SK-N-SH (cell line): ENCODE measurements at places on chromosomes 6 and 20. TPM values are rescaled to one million over a fixed set of nuclear protein-coding genes. Genes with fewer than 3 reads are reported as not detected.

Gene FUT9
- polyA plus RNA-seq: under 0.01 and 0.02 TPM in 2 replicates

Gene B4GALT5
- polyA plus RNA-seq: 35.1 and 40.5 TPM in 2 replicates

Gene TRIM15
- not detected in 2 replicates for polyA plus RNA-seq

DNA sequence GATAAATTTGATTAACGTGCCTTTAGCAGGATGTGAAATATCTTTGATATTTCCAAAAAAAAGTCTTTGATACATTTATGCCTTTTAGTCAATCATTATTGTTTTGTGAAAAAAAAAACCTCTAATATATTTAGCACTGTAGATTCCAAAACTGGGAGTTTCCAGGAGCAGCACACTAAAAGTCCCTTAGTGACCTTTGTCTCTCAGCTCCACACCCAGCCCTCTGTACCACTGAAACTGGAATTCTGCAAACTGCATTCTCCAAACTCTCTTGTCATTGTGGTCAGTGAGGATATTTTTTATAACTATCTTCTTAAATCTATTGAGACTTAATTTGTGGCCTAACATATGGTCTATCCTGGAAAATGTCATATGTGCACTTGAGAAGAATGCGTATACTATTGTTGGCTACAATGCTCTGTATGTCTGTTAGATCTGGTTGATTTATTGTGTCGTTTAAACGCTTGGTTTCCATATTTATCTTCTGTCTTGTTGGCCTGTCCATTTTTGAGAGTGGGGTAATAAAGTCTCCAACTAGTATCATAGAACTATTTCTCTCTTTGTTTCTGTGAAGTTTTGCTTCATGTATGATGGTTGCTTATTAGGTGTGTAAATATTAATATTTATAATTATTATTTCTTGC, 73.2 kb upstream of the CNKSR3 start:
- no peak overlapping the region for H3K4me3 ChIP-seq
- H3K36me3 ChIP-seq: no peaks in the 10 kb centered on the region
- no peaks in the 10 kb centered on the region for H3K4me1 ChIP-seq
- H3K27ac ChIP-seq: no peak overlapping the region
- DNase-seq: no peak
- H3K27me3 ChIP-seq: no peaks in the 10 kb centered on the region

- peaks cover 39% of the 10 kb centered on the region; the same call in 1 of the 2 replicates for H3K27me3 ChIP-seq
- DNase-seq: no peak
- no peak overlapping the region for H3K4me3 ChIP-seq
- H3K36me3 ChIP-seq: no peaks in the 10 kb centered on the region
- H3K4me1 ChIP-seq: no peaks in the 10 kb centered on the region
- no peak overlapping the region for H3K27ac ChIP-seq
Measured at GRCh38 chr20:33158637-33159385, 9.1 kb upstream of the BPIFA2 start.

GRCh38 chr20:63194797-63195173, 21.1 kb downstream of the YTHDF1 start:
- peaks cover 13% of the 10 kb centered on the region for H3K36me3 ChIP-seq
- no peaks in the 10 kb centered on the region for H3K27me3 ChIP-seq
- DNase-seq: no peak
- no peak overlapping the region for H3K4me3 ChIP-seq
- H3K4me1 ChIP-seq: peaks cover 6% of the 10 kb centered on the region; the same call in 1 of the 2 replicates

DNA sequence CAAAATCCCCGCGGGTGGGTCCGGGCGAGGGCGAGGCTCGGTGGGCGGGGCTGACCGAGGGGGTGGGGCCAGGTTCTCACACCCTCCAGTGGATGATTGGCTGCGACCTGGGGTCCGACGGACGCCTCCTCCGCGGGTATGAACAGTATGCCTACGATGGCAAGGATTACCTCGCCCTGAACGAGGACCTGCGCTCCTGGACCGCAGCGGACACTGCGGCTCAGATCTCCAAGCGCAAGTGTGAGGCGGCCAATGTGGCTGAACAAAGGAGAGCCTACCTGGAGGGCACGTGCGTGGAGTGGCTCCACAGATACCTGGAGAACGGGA, 809 bp downstream of the HLA-G start:
- H3K4me3 ChIP-seq: no peak overlapping the region
- H3K4me1 ChIP-seq: no peaks in the 10 kb centered on the region
- no peaks in the 10 kb centered on the region for H3K36me3 ChIP-seq
- DNase-seq: no peak
- peaks cover 11% of the 10 kb centered on the region; the same call in 1 of the 2 replicates for H3K27me3 ChIP-seq
- H3K27ac ChIP-seq: no peak overlapping the region

DNA sequence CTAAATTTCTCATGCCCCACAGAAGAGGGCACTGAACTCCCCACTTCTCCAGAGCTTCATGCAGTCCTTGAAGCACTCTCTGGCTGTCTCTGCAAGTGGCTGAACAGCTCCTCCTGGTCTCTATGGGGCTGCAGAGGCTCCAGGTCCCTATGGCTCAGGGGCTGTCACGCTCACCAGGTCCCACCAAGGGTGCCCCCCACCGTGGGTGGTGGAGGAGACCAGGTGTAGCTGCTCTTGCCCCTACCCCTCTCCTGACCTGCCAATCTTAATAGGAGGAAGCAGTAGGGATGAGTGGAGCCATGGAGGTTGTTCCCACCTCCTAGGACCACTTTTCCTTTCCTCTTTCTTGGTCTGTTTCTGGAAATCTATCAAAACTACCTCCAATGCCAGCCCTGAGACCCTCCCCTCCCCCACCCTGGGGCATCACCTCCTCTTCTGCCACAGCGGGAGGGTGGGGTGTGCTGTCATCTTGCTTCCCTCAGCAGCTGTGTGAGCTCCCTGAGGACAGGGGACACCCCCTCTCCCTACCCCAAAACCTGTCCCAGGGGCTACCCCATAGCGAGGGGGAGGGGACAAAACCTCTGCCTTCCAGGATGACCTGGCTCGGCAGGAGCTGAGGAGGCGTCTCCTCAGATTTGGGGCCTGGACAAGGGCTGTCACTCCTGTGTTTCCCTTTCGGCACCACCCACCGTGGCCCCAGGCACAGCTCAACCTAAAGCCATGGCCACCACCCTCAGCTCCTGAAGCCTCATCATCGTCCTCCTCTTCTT, 12.0 kb upstream of the RAET1E start:
- no peak overlapping the region for H3K4me3 ChIP-seq
- H3K27ac ChIP-seq: no peak overlapping the region
- DNase-seq: no peak
- no peaks in the 10 kb centered on the region for H3K4me1 ChIP-seq

DNA sequence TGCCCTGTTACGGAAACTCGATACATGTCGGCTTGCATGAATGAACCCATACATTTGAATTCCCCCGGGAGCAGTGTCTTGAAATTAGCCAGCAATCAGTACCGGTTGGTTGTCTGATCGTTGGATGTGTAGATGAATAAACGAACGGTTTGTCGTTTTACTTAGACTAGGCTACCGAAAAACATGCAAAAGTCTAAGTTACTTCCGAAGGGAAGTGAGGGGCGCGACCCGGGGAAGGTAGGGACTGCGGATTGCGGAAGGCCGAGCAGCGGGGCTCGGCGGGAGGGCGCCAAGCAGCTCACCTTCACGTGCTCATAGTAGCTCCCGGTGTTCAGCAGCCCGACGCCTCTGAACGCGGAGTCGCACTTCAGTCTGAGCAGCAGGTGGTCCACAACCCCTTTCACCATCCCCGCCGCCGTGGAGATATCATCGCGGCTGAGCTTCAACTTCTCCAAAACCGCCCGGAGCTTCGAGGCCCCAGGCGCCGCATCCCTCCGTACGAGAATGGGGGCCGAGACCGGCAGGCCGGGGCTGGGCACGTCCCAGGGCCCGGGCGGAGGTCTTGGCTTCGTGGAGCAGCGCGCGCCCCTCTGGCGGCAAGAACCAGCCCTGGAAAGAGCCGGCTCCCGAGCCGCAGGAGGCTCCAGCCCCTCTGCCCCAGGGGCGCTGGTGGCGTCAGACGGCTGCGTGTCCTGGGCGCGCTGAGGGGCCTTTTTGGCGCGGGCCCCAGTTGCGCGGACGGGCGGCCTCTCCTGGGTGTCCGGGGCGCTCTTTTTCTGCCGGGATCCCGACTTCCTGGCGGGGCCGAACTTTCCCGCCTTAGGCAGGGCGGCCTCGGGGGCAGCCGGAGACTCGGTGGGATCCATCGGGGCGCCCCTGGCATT, 632 bp downstream of the CGAS start:
- H3K4me1 ChIP-seq: no peaks in the 10 kb centered on the region
- peaks cover 18% of the 10 kb centered on the region for H3K27me3 ChIP-seq
- H3K4me3 ChIP-seq: no peak overlapping the region

DNA sequence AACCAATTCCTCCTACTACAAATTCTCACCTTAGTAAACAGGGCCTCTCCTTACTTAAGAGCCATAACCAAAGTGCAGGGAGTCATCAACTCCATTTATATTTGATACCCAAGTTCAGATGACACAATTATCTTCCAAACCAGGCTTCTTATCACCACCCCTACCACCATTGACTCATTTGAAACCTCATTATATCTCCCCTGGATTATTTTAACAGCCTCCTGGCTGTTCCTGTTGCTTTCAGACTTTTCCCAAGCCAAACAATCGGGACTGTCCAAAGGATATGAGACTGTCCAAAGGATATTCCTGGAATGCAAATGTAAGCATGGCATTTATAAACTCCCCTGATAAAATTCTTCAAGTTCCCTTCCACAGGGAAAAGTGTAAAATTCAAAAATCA, 394.3 kb downstream of the MAFB start:
- no peak overlapping the region for H3K27ac ChIP-seq
- H3K36me3 ChIP-seq: no peaks in the 10 kb centered on the region
- H3K4me3 ChIP-seq: no peak overlapping the region
- H3K4me1 ChIP-seq: peaks cover 2% of the 10 kb centered on the region; the same call in 1 of the 2 replicates
- no peaks in the 10 kb centered on the region for H3K27me3 ChIP-seq

DNA sequence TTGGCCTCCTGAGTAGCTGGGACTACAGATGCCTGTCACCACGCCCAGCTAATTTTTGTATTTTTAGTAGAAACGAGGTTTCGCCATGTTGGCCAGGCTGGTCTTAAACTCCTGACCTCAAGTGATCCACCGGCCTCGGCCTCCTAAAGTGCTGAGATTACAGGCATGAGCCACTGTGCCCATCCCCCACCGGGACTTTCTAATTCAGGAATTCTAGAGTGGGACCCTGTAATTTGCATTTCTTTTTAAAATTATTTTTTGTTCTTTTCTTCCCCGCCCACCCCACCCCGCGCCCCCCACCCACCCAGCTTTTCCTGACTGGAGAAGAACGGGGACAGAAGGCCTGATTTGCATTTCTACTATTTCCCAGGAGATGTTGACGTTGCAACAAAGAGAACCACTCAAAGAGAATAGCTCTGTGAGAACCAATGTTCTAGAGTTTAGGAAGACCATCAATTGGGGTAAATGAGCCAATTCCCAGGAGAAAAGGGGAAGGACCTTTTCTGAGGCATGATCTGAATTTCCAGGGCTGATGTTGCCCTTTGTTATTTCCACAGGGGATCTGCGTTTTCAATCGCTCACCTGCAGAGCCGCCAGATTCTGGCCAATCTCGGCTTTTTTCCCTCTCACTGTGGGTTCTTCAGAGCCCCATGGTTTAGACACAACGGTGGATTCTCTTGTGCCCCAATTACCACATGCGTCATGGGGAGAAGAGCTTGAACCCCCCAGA, 33.2 kb upstream of the TFAP2C start:
- no peaks in the 10 kb centered on the region for H3K4me1 ChIP-seq
- peaks cover 17% of the 10 kb centered on the region; the same call in 1 of the 2 replicates for H3K27me3 ChIP-seq
- no peak overlapping the region for H3K27ac ChIP-seq
- DNase-seq: no peak

- peaks cover 32% of the 10 kb centered on the region; the same call in 1 of the 2 replicates for H3K4me1 ChIP-seq
- peaks cover 7% of the 10 kb centered on the region; the same call in 1 of the 2 replicates for H3K36me3 ChIP-seq
- peak overlapping the region; percentile 99 for H3K27ac ChIP-seq
- H3K4me3 ChIP-seq: no peak overlapping the region
- no peak for DNase-seq
- no peaks in the 10 kb centered on the region for H3K27me3 ChIP-seq
Measured at GRCh38 chr6:142376115-142376514, 74.3 kb downstream of the ADGRG6 start.

DNA sequence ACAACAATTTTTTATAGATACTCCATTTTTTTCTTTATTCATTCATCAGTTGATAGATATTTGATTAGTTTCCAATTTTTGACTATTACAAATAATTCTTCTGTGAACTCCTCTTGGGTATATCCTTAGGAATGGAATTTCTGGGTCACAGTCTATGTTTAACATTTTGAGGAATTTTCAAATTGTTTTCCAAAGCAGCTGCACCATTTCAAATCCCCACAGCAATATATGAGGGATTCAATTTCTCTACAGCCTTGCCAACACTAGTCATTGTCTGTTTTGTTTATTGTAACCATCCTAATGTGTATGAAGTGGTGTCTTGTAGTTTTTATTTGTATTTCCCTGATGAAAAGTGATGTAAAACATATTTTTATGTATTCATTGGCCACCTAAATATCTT, 320.3 kb upstream of the DEFB112 start:
- H3K27ac ChIP-seq: no peak overlapping the region
- H3K27me3 ChIP-seq: no peaks in the 10 kb centered on the region
- no peaks in the 10 kb centered on the region for H3K36me3 ChIP-seq

DNA sequence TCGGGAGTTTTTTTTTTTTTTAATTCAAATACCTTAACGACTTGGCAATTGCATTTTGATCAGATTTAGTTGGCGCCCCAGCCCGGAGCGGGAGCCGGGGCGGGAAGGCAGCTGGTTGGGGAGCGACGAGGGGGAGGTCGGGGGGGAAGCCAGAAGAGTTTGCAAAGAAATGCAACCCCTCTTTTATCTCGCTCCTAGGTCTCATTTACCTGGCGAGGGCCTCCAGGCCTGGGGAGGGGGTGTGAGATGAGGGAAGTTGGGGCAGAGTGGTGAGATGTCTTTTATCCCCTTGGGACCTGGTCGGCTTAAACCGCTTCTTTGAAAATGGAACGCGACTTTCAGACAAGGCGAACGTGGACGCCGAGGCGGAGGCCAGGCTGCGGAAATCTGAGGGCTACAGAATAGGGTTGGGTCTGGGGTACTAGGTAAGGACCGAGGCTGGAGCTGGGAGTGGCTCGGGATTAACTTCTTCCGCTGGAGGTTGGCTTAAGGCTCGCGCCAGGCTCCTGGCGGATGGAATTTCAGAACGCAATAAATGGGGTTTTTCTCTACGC, 40.3 kb downstream of the NCR2 start:
- H3K27me3 ChIP-seq: peaks cover 79% of the 10 kb centered on the region
- no peaks in the 10 kb centered on the region for H3K36me3 ChIP-seq
- no peak for DNase-seq
- 0 out of 2 replicates have a peak, but pooled peaks cover 3% of the 10 kb centered on the region for H3K4me1 ChIP-seq
- H3K27ac ChIP-seq: no peak overlapping the region
- no peak overlapping the region for H3K4me3 ChIP-seq

GRCh38 chr20:47499053-47499452, 2.6 kb upstream of the NCOA3 start:
- no peak overlapping the region for H3K27ac ChIP-seq
- no peak overlapping the region for H3K4me3 ChIP-seq
- H3K27me3 ChIP-seq: no peaks in the 10 kb centered on the region
- no peaks in the 10 kb centered on the region for H3K36me3 ChIP-seq
